WERI-Rb-1 (cell line): ENCODE measurements at places on chromosomes 7 and 10.
A peak's percentile ranks its signal among the peaks of the same experiment; 100 is the strongest.

DNA sequence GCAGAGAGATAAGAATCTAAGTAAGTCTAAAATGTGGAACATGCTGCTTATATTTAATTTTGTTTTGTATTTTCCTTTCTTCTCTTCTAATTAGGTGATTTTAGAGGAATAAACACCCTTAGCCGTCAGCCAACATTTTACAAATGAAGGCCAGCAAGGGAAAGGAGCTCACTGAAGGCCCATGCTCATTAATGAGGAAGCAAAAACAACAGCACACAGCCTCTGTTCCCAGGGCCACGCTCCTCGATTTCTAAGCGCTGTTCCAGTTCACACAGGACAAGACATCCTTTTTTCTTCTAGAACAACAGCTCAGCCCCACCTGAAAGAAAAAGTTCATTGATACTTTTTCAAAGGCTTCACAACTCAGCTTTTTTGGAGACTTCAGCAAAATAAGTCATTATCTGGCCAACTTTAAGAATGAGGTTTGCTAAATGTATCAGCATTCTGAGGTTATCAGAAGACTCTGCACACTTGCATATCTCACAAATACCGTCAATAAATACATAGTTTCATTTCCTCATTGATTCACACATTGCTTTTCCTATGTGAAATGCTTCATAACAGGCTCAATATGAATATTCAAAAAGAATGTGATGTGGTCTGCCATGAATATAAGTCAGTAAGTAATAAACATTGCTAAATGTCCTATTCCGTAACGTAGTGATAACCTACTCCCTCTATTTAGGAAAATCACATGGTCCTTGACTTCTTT, 34.8 kb upstream of the SFMBT2 start:
- DNase-seq, result no peak

GRCh38 chr7:2411815-2412586, 8.6 kb downstream of the CHST12 start:
- DNase-seq, result no peak

GRCh38 chr7:127474457-127474856, 81.9 kb upstream of the ZNF800 start:
- no peak for DNase-seq

DNA sequence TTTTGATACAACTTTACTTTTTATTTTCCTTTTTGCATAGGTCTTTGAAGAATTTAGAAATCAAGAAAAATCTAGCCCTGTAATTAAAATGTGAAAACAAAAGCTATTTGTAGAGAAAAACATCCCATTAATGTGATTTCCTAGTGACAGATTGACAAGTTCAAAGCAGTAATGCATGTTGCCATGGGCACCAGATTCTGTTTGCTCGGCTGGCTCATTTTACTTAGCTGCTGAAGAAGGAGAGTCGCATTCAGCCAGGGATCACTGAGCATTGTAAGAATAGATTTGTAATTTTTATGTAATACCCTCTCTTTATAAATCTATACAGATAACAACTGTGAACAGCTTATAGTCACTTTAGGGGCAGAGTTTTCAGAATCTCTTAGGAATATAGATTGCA, 28.5 kb downstream of the DNAJB9 start:
- DNase-seq, result peak; percentile 33

DNA sequence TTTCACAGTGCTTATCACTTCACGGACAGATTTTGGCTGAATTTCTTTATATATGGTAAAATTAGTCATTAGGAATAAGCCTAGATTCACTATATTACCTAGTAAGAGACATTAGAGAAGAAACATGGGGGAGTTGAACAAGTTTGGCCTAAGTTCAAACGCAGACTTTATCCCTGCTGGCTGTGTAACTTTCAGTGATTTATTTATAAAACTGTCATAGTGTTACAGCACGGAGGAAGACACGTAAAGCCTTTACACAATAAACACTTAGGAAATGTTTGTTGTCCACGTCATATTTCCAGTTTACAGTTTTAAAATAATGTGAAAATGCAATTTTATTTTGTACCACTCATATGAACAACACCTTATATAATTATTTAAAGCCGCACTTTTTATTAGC, 661.5 kb downstream of the MAGI2 start:
- no peak for DNase-seq

DNA sequence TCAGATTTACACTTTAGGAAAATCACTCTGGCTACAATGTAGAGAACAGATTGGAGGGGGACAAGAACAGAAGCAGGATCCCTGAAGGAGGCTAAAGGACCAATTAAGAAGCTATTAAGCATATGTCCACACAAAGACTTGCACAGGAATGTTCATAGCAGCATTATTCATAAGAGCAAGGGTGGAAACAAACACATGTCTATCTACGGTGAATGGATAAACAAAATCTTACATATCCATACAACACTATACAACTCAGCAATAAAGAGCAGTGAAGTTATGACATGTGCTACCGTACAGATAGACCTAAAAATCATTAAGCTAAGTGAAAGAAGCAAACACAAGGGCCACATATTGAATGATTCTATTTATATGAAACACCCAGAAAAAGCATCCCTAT, 10.4 kb downstream of the CHCHD3 start:
- no peak for DNase-seq

GRCh38 chr10:79984851-79985250, 35.9 kb upstream of the SFTPD start:
- no peak for DNase-seq

DNA sequence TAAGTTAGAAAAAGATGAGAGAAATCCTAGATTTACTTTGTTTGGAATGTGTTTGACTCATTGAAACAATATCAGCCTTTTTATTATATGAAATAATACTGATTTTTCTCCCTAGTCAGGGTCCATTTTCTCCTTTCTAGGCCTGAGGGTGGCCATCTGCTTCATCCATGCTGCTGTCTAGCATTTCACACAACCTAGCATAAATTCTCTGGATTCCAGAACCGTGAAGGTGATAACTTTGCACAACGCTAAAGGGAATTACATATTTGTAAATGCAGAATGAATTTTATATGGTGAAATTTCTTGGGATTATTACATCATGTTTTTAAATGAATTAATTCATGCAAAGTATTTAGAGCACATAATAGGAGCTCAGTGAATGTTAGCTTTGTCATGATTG, 505.1 kb downstream of the INHBA start:
- DNase-seq, result no peak

GRCh38 chr7:112510001-112510742, 29.4 kb downstream of the LSMEM1 start:
- no peak for DNase-seq

DNA sequence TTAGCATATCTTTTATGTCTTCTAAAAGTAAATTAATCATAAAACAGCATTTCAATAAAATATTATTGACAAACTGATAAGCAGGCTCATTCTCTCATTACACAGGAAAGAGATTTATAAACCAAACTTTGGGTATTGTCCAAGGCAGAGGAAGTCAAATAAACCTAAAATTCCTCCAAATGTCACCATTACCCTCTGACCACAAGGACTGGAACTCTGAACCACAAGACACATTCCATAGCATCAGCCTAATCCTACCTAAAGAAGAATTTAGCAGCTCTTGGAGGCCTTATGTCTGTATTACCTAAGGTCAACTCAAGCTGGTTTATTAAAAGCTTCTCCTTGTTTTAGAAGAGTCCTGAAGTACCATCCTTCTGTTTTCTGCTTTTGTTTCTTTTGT, 82.4 kb upstream of the SLC13A1 start:
- DNase-seq, result no peak
